ENCODE measurements at places on chromosomes 2 and 18.
A peak's percentile ranks its signal among the peaks of the same experiment; 100 is the strongest.

DNA sequence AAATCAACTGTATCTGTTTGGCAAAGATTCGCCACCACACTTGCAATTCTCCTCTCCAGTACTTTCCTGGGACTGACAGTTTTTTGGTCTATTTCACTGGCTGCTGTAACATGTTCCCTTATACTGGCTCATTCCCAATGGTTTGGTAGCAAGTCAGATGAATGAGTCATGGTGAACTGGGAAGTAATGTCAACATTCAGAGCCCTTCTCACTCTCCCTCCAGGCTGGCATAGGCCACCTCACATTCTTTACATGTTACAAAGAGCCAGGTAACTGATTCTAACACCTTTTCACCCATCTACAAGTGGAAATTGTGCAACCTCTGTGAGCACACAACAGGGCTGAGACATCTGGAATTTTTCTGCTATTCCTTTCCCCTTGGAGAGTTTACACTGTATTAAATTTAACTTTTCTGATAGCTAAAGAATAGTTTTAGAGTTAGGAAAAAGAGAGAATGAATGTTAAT is 111.3 kb upstream of the TLK1 start:
- peak; percentile 49 for DNase-seq

GRCh38 chr2:149652926-149653325 is 65.4 kb upstream of the MMADHC start:
- DNase-seq, result no peak

GRCh38 chr2:178962805-178963433 is 87.0 kb downstream of the CCDC141 start:
- no peak for DNase-seq

DNA sequence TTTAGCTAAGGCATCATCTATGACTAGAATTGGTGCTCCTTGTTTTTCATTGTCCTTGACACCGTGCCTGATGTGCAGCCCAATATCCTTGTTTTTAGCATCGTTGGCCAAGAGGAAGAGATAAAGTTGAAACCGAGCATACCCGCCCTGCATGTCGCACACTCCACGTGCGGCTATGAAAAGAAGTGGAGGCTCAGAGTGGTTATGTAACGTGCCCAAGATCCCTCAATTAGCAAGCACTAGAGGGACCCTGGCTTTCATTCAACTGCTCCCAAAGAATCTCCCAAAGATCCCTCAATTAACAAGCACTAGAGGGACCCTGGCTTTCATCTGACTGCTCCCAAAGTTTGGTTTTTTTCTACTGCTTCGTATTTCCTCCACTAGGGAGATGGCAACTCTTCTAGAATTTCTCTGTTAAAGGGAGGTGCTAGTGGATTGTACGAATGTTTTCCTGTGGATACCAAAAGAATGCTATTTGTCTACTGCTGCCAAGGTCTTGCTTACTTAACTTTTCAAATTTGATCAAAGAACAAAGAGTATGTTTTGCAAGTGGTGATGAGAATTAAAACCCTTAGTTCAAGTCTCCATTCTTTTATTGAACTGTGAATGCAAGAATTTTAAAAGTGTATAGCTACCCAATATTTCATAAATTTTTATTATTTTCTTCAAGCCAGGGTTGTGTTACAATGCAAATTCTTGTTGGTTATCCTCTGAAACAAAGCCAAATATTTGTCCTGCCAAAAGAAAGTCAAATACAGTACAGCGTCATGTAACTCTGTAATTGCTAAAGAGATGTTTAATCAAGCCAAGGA is 92.1 kb downstream of the AOX1 start:
- DNase-seq, result no peak

DNA sequence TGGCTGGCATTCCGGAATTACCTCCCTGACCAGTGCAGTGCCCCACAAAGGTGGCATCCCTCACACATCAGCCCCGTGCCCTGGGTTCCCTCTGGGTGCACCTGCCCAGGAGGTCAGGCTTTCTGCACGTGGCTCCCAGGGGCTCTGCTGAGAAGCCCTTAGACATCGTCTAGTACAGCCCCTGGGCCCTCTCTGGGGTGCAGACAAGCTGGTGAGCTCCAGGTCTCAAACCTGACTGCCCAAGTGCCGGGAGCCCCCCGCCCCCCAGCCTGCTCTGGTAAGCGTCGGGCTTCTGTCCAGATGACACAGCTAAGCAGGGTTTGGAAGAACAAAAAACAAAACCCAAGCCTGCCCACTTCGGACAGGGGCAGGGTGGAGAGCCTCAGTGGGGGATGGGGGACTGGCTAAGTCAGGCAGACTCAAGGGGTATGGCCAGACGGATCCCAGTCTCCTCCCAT is 20.2 kb downstream of the TWIST2 start:
- no peak for DNase-seq

- no peak for DNase-seq
Measured at GRCh38 chr2:214226061-214226460, 184.8 kb upstream of the VWC2L start.

GRCh38 chr18:7272311-7273049 is 41.6 kb downstream of the LRRC30 start:
- DNase-seq, result peak; percentile 38

GRCh38 chr2:128279009-128279408 is 39.7 kb downstream of the HS6ST1 start:
- DNase-seq, result no peak

GRCh38 chr2:235055891-235056516 is 104.2 kb downstream of the SH3BP4 start:
- no peak for DNase-seq

- no peak for DNase-seq
Measured at GRCh38 chr18:55443776-55444175, 144.2 kb downstream of the TCF4 start.

GRCh38 chr2:174878537-174879147 is 114.4 kb upstream of the CHRNA1 start:
- no peak for DNase-seq

DNA sequence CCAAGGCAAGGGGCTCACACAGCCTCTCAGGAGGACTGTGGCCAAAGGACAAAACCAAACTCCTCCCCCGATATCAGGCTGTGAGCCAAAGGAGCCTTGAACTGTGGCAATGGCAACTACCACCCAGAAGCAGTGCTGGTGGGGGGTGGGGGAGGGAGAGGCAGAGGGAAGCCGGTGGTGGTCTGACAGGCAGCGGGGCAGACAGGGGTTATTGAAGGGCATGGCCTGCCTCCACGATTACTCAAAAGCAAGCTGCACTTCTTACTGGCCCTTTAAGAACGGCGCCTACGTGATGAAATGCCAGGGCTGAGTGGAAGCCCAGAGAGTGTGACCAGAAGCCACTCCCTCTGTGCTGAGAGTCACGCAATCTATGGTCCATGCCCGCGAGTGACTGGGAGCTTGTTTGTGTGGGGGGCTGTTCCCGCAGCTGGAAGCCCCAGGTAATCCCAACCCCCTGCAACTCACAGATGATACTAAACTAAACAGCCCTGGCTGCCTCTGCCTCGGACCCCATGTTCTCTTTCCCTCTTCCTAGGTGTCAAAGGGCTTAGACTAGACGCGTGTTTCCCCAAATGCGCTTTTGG is 128.2 kb upstream of the CXCR4 start:
- DNase-seq, result no peak

- DNase-seq, result no peak
Measured at GRCh38 chr18:70135604-70136003, 69.9 kb downstream of the RTTN start.

DNA sequence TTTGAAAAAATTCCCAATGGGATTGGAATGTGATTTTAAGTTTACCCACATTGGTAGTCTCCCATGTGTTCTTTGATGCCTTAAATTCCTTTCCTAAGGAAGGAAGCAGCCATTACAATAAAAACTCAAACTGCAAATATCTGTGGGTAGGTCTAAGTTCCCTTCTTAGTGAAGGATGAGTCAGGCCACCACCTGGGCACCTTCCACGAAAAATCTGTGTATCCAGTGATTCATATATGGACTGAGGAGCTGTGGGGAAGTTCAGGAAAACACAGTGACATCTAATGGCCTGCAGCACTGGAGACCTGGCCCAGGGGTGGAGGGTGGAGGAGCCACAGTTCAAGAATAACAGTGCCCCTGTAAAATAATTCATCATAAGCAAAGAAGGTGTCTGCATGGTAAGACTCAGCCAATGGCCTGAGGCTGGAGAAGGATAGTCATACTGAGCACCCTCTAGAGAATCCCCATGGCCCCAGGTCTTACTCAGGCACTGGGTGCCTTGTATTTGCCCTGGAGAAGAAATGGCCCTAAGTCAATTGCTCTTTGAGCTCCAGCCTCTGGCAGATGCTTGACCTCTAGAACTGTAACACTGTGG is 248.6 kb downstream of the SP3 start:
- DNase-seq, result no peak

- no peak for DNase-seq
Measured at GRCh38 chr2:11377928-11378545, 33.6 kb upstream of the ROCK2 start.

GRCh38 chr2:136347981-136348380 is 230.0 kb upstream of the CXCR4 start:
- no peak for DNase-seq

DNA sequence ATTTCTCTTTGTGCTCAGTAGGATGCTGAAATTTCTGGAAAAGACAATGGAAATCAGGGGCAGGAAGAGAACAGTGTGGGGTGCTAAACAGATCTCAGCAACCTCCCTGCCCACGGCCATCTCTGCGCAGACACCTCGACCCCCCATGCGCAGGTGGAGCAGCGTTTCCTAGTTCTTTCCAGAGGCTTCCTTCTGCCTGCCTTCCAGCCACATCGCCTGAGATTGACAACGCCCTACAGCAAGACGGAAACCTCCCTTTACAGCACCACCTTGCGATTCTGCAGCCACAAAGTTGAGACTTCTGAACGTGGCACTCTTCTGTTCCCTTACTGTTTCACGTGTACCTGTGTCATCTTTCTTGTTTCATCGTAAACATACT is 31.4 kb upstream of the CASP8 start:
- no peak for DNase-seq

- no peak for DNase-seq
Measured at GRCh38 chr2:178863856-178864620, 56.8 kb upstream of the TTN start.

DNA sequence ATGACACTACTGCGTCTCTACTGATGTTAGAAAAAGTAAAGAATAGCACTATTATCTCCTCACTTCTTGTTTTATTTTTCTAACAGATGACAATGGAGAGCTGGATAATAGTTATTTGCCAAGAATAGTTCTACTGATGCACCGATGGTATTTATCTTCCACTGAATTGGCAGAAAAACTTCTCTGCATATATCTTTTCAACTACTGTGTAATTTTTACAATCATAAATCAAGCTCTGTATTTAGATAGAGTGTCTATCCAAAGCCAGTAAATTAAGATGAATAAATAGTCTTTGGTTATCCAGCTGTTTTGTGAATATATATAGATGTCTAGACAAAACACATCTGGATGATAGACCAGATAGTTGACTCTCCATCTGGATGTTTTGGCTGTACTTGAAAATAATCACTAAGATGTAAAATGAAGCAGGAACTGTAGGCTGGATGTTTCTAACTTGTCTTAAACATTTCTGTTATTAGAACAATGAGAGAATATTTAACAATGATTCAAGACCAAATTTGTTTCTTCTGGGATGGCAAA is 40.1 kb downstream of the RASGRP3 start:
- DNase-seq, result no peak

DNA sequence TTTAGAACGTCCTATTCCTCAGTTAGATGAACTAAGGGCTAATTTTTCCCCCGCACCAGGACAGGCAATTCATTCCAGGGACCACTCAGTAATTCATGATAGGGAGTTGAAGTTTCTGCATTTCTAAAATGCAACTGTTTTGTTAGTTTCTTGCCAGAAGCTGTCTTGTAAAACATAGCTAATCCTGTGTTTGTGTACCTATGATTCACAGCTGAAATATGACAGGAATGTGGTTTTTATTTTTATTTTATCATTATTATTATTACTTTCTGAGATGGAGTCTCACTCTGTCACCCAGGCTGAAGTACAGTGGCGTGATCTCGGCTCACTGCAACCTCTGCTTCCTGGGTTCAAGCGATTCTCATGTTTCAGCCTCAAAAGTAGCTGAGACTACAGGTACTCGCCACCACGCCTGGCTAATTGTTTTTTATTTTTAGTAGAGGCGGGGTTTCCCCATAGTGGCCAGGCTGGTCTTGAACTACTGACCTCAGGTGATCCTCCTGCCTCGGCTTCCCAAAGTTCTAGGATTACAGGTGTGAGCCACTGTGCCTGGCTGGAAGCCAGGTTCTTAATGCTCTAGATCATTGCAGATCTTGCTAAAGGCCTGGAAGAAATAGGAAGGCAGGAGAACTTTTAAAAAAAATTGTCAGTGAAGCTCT is 154.8 kb upstream of the FHL2 start:
- no peak for DNase-seq

DNA sequence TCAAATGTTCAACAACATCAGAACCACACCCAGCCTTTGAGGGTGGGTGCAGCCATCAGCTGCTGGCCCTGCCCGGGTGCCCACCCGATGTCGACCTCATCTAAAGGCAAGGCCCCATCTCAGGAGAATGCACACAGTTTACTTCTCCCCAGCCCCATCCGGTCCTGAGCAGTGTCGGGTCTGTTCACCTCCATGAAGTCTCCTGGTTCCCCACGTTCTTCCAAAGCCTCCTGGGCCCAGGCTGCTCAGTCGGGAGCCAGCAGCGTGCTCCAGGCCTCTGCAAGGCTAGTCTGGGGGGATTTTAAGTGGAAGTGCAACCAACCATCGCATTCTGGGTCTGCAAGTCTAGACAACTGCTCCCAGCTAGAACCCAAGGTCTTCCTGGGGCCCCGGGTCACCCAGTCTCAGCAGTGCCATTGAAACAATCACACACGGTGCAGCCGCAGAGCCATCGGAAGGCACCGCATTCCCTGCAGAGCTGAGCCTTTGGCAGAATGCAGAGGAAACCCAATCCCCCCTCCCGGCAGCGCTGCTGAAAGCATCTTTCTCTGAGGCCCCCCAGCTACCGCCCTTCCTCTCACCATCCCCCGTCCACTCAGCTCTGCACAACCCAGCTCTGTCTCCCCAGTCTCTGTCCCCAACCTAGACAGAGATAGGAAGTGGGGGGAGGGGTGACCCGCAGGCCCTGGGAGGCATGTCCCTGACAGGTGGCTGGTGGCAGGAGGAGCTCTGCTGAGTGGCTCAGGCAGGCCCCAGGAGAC is 8.5 kb downstream of the ESPNL start:
- DNase-seq, result no peak

DNA sequence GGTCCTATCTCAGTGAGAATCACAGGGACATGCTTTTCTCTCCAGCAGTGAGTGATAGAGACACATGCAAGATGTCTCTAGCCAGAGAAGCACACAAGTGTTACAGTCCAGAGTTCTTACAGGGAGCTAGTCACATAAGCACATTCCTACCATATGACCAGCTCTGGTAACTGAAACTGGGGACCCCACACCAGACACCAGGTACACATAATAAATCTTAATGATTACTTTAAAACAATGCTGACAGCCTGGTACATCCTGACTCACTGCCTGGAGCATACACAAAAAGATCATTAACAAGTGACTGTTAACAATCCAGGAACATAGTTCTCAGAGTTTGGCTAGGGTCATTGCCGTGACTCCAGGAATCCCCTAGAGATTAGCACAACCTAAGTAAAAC is 53.6 kb downstream of the GALNT1 start:
- no peak for DNase-seq

DNA sequence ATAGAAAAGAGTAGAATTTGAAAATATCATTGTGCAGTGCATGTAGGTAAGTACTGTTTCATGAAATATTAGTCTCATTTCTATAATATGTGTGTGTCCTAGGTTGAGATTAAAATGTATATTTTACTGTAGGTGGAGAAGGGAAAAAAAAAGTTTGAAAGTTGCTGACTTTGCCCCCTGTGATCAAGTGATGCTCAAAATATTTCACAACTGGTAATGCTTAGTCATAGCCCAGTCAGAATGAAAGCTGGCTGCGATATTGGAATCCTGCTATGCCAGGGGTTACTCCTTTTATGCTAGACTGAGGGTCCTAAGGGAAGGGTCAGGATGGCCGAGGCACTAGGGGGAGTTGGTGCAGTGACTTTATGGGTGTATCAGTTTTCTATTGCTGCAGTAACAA is 19.5 kb upstream of the CFAP36 start:
- no peak for DNase-seq
